ENCODE measurements at places on chromosomes 2 and 18. TPM values are rescaled to one million over a fixed set of nuclear protein-coding genes. Genes with fewer than 3 reads are reported as not detected.

C2orf80 gene
- total RNA-seq, result 0.45 TPM

PAX3 gene
- 18.3 TPM for total RNA-seq

DNA sequence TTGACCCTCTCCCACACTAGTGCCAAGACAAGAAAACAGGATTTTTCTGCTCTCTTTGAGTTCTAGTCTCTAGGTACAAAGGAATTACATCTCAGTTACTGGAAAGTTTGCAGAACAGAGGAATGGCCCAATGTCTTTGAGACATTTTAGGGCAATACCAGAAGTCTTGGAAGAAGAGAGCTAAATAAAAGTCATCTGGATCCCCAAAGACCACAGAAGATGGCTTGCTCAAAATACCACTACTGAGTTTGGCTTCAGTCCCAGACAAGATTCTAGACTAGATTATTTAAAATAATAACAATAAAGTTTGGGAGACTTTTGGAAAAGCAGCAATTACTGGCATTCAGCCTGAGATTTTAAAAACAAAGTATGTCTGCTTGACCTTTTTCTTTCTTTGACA is 61.9 kb upstream of the HK2 start:
- DNase-seq, result no peak

- DNase-seq, result no peak
Measured at GRCh38 chr18:78722929-78723710, 256.5 kb upstream of the SALL3 start.

DNA sequence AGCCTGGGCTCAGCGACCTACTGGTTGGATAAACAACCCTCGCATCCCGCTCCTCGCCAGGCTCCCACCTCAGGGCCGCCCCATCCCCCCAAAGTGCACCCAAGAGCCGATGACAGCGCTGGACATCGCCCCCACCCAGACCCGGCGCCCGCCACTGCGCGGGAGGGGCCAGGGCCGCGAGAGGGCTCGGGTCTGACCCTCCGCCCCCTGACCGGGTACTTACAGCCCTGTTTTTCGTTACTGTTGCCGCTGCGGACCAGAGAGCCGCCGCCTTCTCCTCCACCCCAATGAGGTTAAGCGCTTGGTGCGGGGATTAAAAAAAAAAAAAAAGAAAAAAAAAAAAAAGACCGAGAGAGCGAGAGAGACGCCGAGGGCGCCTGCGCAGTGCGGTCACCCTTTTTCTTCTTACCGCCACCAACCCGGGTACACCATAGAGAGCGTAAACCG is at the start of gene CLASP1:
CLASP1 (minus strand) TSS at position 314 of the 447 bp plus-strand sequence. CDS start 43,567 bp downstream, outside the sequence.
- DNase-seq, result no peak

GRCh38 chr2:26556309-26557243 is 78.7 kb upstream of the OTOF start:
- DNase-seq, result no peak
